ENCODE measurements at places on chromosomes 3 and 15.

DNA sequence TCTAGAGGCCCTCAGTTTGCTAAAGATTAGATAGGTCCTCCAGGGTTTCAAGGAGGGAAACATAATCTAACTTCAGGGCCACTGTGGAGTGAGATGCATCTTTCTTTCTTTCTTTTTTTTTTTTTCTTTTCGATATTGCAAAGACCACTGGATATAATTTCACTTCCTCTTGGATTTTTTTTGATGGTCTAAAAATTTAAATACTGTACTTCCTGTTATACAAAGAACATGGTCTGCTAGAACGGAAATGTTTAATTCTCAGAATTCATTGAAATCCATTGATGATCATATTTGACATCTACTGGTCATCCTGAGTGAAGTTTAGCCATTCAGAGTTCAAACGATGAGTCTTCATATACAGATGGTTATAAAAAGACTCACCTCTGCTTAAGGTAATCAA, 808.8 kb upstream of the LMCD1 start:
- no peak for DNase-seq

GRCh38 chr3:167851171-167851570, 115.7 kb downstream of the SERPINI1 start:
- DNase-seq = no peak

- DNase-seq = no peak
Observed at GRCh38 chr3:56823984-56824703, 22.4 kb upstream of the ARHGEF3 start.

DNA sequence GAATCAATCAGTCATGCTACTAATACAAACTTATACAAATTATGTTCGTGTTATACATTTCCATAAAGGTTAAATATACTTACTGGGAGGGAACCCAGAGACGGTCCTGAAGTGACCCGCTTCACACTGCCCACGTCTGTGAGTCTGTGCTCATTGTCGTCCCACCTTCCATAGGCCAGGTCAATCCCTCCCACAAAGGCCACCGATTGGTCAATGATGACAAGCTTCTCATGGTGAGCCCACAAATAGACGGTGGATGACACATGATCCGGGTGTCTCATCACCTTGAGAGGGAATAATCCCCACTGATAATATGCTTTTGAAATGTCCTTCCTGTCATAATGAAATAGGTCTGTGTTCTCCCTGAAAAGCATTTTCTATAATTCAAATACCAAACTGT, 121.7 kb downstream of the PLD1 start:
- no peak for DNase-seq

DNA sequence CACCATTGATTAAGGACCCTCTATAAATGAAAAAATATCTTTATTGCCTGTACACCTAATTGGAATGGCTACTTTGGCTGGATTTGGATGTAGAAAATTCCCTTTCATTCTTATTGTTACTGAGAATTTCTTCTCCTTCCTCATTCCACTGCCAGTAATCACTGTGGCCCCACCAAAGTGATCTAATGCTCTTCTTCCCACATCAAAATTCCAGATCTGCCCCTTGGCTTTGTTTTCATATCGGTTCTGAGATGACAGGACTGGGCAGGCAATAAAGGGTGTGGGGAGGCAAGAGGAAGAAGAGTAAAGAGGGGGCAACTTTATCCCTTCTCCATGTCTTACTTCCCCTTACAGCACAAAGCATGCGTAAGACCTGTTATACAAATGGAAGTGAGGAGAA, 2.1 kb downstream of the ANKUB1 start:
- DNase-seq = no peak

- no peak for DNase-seq
Observed at GRCh38 chr3:43733459-43734384, 43.0 kb downstream of the ABHD5 start.

GRCh38 chr3:17473761-17474160, 268.7 kb downstream of the TBC1D5 start:
- DNase-seq = no peak

DNA sequence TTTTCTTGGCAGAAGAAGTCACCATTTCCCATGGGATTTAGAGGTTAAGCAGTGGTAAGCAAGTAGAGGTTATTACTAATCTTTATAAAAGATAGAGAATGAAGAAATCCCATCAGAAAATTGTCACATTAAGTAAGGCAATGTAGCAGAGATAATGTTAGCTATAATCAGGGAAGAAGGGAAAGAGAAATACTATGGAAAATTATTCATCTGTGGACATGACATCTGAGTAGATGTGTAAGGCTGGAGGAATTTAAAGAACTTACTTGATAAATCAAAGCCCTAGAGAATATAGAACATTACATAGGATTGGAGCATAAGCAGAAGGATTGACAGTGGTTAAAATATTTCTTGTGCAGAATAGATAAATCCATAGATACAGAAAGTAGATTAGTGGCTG, 553.1 kb upstream of the CBLB start:
- no peak for DNase-seq

GRCh38 chr3:154584041-154584440, 154.1 kb upstream of the GPR149 start:
- DNase-seq = no peak

DNA sequence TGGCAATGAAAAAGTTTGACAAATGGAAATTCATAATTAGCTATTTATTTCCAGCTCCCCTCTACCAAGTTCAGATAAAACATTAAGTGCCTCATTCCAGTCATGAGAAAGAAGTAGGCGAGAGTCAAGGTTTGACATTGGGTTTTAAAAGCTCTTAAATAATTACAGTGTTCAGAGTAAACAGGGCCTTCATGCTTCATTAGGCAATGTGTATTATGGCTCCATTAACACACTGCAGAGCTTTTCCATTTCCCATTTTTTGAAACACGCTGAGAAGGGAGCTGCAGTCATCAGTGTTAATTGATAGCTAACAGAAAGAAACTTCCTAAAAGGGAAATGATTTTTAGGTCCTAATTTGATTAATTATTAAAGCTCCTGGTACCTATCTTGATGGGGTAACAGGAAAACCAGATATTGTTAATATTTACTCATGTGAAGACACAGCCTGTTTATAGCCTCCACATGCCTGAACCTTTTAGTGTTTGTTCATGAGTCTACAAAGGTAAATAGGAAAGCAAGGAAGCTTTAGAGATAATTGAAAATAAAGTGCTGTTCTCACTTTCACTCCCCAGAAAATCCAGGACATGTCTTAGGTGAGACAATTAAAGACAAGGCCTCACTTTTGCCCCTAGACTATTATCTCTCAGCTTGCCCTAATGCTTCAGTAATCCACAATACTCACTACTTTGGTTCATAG, 28.7 kb downstream of the SST start:
- DNase-seq = no peak

DNA sequence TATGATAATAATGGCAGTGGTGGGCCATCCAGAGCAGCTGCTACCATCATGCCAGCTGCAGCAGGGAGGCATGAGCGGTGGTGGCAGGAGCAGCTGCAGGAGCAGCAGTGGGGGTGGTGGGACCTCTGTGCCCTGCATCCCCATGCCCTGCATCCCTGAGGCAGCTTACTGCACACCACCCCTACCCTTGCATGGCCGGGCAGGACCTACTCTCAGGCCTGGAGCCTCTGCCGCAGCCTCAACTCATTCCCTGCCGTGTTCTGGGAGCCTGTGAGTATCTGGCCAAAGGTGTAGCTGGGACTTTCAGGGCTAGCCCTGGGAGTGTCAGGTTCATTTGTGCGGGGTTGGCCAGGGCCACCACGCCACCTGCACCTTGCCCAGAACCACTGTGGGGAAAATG, 3.3 kb upstream of the XCR1 start:
- no peak for DNase-seq

- no peak for DNase-seq
Observed at GRCh38 chr3:124833710-124834332, 53.3 kb downstream of the ITGB5 start.

DNA sequence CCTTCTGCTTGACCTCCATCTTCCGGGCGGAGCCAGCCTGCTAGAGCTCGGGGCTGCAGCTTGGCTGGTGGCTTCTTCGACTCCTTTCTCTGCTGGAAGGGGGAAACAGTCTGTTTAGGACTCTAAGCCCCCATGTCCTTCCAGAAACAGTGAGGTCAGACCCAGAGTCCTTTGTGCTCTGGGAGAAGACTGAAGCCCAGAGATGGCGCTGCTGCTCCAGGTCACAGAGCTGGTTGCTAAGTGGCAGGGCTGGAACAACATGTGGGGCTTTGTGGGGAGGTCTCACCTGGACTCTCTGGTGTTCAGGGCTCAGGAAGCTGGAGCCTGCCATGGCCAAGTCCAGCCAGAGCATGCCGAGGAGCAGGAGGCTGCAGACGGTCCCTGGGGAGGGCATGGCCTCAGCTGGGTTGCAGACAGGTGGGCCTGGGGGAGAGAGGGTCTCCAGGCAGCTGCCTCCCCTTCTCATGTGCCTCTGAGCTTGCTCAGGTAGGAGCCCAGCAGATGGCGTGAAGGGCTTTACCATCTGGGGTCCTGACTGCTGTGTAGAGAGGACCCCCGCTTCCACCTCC, 2.9 kb downstream of the GHRL start:
- no peak for DNase-seq

GRCh38 chr3:140051019-140051957, 116.3 kb downstream of the CLSTN2 start:
- DNase-seq = peak; percentile 8

DNA sequence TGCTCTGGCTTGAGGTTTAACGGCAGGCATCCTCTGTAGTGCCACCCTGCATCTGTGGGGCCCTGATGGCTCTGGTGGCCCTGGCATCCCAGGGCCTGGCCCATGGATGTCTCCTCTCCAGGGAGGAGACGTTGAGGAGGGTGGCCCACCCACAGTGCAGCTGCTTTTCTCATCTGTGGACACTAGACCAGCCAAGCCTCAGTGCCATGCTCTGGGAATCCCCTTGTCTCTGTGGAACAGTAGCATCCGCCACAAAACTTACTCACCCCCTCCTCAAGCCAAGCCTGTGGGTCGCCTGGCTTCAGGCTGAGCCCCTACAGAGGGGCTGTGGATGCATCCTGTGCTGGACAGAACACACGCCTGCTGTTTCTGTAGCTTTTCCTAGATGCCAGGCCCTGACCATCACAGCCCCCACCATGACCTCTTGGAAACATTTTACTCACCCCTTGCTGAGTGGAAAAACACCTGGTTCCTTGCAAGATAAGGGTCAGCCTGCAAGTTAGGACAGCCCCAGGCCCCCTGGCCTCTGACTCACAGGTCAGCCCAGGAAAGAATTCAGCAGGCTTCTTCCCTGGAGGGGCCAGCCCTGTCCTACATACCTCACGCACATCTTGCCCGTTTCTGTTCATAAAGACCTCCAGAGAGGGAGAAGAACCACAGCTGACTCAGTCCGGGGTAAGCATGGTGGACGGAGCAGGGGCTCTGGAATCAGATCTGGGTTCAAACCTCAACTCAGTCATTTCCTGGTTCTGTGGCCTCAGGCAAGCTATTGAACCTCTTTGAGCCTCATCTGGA, 19.0 kb downstream of the PAK6 start:
- DNase-seq = no peak

DNA sequence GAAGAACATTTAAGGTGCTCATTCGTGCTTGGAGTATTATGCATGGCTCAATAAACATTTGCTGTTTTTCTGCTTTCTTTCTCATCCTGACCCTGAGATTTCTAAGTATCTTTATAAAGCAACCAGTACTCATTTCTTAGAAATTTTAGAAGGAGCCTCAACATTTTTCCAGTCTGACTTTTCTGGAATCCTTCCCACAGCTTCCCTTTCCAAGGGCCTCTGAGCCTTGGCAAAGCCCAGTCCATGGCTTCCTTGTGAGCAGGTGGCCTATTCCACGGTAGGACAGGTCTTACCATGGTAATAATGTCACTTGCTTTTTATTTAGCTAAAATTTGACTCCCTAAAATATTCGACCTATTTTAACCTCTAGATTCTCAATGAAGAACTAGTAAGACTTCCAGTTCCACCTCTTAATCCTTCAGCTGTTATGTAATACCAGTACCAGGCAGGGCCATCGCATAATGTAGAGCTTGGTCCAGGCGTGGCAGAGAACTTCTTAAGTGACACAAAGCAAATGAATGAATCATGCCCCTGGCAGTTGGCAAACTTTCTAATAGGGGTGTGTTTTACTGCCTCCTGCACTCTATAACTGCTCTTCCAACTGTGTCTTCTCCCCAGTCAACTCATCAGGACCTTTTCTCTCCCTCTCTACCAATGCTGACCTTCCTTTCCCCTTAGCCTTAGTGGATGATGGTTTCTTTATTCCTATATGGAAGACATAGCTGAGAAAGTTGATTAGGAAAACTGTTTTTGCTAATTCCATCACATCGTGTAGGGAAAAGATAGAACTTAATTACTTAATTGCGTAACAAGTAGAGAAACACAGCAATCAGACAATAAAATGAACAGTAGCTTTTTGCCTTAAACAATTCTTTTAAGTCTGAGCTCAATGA, 894 bp upstream of the TM4SF4 start:
- no peak for DNase-seq

DNA sequence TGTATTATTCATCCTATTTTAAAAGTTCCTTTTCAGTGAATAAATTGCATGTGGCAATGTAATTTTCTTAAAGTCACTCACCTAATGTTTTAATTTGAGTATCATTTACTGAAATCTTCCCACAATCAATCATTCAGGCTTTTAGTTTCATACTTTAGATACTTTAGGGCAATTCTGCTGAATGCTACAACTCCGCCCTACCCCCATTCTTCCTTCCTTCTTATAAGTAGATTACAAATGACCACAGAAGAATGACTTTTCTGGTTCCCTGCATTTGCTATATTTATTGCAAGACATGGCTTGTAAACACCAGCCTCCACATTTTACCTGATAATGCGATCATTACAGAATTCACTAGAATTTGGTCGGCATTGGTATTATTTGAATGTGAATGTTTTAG, 1061.9 kb downstream of the FHIT start:
- DNase-seq = no peak

DNA sequence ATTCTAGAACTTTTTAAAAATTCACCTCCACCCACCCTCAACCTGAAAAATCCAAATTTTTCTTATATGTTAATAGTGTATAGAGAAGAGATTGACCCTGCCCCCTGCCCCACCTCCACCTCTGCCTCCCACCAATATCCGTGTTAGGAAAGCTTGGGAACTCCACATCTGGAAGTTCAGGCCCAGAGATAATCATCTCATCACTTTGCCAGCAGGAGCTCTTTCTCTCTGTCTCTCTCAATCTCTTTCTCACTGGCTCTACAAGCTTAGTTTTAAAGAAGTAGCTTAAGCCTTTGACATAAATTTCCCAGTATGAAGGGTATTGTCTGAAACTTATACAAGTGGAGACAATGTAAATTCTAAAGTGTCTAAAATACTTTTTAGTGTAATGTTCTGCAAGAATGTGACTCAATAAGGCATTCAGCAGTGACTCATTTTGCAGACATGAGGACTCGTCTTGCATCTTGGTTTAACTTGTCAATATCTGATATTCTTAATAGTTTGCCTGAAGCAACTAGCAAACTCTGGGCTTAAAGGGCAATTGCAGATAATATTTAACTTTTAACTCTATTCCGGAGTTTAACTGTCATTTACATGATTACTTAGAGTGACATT, 299.8 kb upstream of the EPHA3 start:
- DNase-seq = no peak

GRCh38 chr3:187717572-187717971, 15.2 kb upstream of the RTP2 start:
- DNase-seq = no peak
